ENCODE measurements at places on chromosomes 1 and 21. TPM values are rescaled to one million over a fixed set of nuclear protein-coding genes. Genes with fewer than 3 reads are reported as not detected.

DNA sequence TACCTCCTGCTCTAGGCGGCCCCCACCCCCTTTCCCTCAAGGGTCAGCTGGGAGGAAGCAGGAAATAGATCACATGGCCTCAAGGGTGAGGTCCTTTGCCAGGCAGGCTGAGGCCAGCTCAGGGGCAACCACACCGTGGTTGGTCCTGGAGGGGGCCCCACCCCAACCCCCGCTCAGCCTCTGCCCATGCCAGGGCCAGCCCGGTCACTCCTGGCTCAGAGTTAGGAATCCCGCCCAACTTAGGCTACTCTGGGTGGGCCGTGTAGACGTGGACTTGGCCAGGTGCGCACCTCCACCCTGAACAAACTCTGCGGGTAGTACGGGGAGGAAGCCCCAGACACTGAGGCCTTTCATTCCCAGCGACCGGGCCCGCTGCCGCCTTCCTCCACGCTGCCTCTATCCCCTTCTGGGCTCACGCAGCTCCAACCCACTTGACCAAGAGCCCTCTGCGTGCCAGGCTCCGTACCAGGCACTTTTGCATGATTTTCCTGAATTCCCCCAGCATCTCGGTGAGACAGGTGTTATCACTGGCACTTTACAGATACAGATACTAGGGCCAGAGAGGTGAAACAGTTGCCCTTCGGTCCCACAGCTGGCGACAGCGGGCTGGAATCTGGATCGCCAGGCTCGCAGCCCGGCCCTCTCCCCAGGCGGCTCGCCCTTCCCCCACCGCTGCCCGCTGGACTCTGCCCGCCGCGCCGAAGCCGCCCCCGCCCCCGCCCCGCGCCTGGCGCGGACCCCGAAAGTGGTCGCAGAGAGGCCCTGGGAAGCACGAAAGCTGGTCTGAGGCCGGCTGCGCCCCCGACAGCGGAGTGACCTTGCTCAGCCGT lies 769 bp downstream of the GALE start:
- peak; percentile 35 for DNase-seq

DNA sequence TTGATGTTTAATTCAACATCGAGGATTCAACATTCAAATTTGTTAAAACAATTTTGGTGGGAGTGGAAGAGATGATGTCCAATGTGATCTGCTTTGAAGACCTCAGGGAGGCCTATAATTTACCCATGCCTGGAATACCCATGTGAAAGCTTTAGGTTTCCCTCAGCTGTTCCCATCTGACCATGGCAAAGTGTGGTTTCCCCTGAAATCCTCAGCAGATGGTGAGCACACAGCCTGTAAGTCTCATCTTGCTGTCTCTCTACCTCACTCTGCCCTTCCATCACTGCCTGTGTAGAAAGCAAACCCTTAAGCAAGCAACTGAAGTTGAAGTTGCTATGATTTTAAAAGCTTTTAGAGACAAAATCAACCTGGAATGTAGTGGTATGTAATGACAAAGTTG lies 80.1 kb upstream of the ATF3 start:
- no peak for DNase-seq

GRCh38 chr21:24870633-24871032 lies 736.6 kb downstream of the MRPL39 start:
- no peak for DNase-seq

GRCh38 chr1:12346483-12347151 lies 116.8 kb downstream of the VPS13D start:
- DNase-seq, result no peak

- no peak for DNase-seq
Measured at GRCh38 chr1:78081980-78082860, 36.5 kb downstream of the GIPC2 start.

DNA sequence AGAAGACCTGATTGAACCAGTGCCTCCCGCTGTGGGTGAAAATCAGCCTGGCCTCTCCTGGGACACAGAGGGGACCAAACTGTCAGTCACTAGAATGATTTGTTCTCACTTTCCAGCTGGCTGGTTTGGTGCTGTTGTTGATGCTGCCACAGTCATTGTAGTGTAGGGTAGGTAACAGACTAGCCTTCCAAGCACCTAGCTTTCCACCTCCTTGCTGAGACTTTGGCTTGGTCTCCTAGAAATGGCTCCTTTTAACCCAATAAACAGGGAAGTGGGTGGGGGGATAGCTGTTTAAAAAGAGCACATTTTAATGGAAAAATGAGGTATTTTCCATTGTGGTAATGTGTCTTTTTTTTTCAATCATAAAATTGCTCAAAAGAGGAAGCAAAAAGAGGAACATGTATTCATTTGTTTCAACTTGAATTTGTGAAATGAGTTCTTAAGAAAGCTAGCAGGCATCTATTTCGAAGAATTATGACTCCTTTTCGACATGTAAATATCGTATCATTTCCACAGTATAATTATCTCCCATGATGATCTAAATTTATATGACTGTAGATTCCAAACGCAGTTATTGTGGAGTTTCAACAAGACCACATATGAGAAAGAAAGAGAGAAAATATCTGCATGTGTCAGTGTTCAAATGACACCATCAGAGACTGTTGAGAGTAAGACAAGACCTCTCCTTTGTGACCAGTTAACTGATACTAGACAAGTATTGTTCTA lies 190.1 kb downstream of the HLX start:
- no peak for DNase-seq

- peak; percentile 65 for DNase-seq
Measured at GRCh38 chr1:14017531-14017961, 317.6 kb downstream of the PRDM2 start.

- DNase-seq, result peak; percentile 78
Measured at GRCh38 chr1:23984417-23985186, 4.5 kb upstream of the SRSF10 start.

GRCh38 chr21:45876381-45877170 lies 105.0 kb upstream of the COL6A1 start:
- DNase-seq, result peak; percentile 92

- DNase-seq, result peak; percentile 60
Measured at GRCh38 chr1:59061876-59062275, 235.0 kb upstream of the FGGY start.

DNA sequence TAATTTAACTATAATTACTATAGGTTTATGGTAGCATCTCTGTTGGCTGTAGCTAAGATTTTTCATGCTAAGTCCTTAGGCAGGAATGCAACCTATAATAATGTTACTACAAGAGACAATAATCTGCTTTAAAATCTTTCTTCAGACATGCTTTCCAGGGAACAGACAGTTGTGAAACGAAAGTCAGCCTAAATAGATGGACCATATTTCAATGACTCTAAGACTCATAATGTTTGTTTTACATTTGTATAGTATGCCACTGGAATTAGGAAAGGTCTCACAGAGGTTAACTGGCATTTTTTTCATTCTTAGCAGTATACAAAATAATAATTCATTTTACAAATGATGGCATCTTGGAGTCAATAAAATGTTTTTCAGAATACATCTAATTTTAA lies 8.1 kb downstream of the RERE start:
- no peak for DNase-seq

GRCh38 chr1:201127755-201128455 lies 921 bp upstream of the ASCL5 start:
- DNase-seq, result no peak

GRCh38 chr1:109104364-109105151 lies 9.4 kb upstream of the ELAPOR1 start:
- no peak for DNase-seq

GRCh38 chr1:2213576-2214505 lies 14.3 kb upstream of the SKI start:
- no peak for DNase-seq

- no peak for DNase-seq
Measured at GRCh38 chr1:220754212-220754917, 6.2 kb downstream of the MTARC2 start.

DNA sequence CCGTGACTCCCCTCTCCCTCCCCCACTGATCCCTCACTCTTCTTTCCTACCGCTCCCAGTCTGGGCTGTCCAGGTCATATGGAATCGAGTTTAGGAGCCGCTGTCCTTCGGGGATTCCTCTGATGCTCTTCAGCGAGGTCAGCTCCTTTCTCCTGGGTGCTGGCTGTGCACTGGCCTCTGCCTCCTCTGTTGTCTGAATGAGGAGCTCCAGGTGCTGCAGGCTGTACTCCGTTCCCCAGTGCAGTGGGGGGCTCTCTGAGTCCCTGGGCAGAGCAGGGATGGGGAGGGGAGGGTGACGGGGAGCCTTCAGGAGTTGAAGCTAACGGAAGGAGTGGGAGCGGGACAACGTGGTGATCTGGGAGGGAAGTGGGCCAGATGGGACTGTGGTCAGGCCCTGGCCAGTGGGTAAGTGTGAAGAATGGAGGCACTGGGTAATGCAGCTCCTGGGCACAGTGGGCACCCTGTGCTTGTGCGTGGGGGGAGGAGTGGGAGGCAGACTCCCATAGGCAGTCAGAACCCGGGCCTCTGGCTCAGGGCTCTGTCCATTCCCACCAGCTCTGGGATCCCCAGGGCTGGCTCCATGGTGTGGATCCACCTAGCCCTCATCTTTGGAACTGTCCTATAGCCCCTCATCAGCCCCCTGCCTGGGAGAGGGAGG lies 59.5 kb upstream of the TLR5 start:
- DNase-seq, result no peak

- DNase-seq, result no peak
Measured at GRCh38 chr1:234476172-234476571, 2.8 kb downstream of the TARBP1 start.

- DNase-seq, result no peak
Measured at GRCh38 chr21:17466166-17466565, 46.7 kb upstream of the CXADR start.

DNA sequence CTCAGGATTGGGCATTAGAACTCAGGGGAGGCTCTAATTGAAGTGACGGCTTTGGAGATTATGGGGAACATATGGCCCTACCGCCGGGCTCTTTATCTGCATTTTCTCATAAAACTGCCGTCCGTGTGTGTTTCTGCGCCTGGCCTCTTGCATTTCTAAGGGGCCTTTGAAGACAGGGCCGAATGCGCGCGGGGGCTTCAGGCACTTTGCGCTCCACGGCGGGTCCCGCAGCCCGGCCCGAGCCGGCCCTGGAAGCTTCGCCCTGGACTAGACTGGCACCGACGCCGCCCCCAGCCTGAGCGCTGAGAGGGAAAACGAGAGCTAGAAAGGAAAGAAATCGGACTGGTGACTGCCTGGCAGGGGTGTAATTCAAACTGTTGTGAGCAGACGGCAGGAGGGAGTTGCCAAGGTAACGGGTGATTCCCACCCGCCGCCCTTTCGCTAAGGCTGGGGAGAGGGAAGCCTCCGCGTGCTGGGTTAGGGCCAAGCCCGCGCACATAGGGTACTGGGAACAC lies 120.7 kb downstream of the LMX1A start:
- peak; percentile 52 for DNase-seq

DNA sequence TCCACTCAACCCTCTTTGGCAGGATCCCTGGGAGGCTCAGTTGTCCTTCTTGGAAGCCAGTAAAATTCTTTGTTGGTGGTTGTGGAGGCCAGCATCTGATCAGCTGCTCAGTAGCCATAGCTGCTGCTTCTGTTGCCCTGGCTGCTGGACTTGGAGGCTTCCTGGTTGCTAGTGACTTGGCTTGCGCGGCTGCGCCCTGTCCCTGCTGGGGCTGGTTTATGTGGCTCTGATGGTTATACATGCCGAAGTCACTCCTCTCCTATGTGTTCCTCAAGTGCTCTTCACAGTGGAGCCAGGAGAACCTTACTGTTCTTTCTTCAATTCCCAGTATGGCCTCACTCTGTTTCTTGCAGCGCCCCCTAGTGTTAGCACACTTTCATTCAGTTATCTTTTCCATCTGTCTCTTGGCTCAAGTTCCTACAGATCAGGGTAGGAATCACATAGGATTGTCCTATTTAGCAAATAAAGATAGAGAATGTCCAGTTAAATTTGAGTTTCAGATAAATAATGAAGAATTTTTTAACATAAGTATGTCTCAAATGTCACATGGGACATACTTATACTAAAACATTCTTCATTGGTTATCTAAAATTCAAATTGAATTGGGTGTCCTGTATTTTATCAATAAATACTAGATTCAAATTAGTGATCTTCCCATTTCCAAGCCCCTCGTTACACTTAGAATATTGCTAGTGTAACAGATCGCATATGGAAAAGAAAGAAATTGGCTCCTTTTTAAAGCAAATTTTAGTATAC lies 176.5 kb downstream of the TGFB2 start:
- no peak for DNase-seq

- DNase-seq, result no peak
Measured at GRCh38 chr1:58886611-58887010, 102.8 kb upstream of the JUN start.

DNA sequence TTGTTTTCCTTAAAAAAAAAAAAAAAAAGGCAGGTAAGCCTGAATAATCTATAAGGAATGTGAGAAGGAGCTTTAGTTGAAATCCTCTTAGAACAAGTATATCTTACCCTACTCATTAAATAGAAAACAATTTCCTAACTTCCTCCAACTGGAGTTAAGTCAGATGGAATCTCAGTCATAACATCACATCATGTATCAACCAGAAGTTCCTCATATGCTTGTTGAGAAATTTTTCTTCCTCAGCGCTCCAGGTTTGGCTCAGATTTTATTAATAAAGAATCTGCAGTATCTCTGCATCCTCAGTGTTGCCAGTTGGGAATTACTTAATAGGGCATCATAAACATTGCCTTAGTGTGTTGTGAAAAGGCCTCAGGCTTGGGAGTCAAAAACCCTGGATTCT lies 37.6 kb downstream of the DUSP10 start:
- no peak for DNase-seq

- DNase-seq, result no peak
Measured at GRCh38 chr1:168235548-168235885, 9.7 kb downstream of the SFT2D2 start.

- DNase-seq, result no peak
Measured at GRCh38 chr1:27135541-27136235, 19.2 kb downstream of the SLC9A1 start.

DNA sequence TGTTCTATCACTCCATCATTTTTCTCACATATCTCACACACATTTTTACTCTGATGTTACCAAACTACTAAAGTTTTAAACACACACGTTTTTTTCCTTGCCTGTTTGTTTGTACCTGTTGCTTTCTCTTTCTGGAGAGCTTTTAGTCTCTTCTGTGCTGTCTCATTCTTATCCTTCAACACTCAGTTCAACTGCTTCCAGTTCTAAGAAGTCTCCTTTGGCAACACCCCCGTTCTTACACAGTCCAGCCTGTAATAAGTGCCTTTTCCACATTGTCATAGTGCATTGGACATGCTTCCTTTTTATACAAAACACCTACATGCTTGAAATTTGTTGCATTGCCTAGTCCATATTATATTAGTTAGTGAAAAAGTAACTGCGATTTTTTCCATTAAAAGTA lies 360.2 kb upstream of the BRINP3 start:
- DNase-seq, result no peak

DNA sequence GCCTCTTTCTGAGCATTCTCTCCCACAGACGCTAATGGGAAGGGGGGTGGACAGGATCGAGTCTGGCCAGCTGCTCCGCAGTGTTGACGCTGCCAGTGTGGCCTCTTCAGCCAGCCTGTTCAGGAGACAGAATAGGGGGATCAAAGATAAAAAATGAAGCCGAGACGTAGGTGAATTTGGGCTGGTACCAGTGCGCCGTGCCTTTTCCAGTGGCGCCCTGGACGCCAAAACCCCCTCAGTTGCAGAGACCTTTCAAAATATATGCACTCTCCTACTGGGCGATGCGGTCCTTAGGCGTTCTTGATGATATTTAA lies 1.1 kb downstream of the TTC3 start:
- DNase-seq, result no peak

CDC7 gene
- 29.2 TPM for polyA plus RNA-seq

TRIM45 gene
- 29.3 TPM for polyA plus RNA-seq

RIPK4 gene
- 25.3 TPM for polyA plus RNA-seq

PTCH2 gene
- 6.9 TPM for polyA plus RNA-seq

TMPRSS3 gene
- 3.4 TPM for polyA plus RNA-seq

CADM3 gene
- polyA plus RNA-seq, result 0.17 TPM

TMPRSS15 gene
- 0.21 TPM for polyA plus RNA-seq

DIO1 gene
- polyA plus RNA-seq, result 7.1 TPM

LIX1L gene
- 22.8 TPM for polyA plus RNA-seq

TEX38 gene
- polyA plus RNA-seq, result 0.34 TPM
